Activated naive CD4-positive, alpha-beta T cell treated with anti-CD3 and anti-CD28 coated beads for 36 hours (primary cell): ENCODE measurements at places on chromosomes 5 and 9. TPM values are rescaled to one million over a fixed set of nuclear protein-coding genes. Genes with fewer than 3 reads are reported as not detected.

Gene GMCL2
- not detected for total RNA-seq

Gene MIER3
- total RNA-seq: 11.1 TPM

Gene BSPRY
- total RNA-seq: 8.3 TPM

Gene OR1J2
- total RNA-seq: not detected

Gene BRINP1
- not detected for total RNA-seq

Gene LTC4S
- 0.79 TPM for total RNA-seq

Gene PHF24
- not detected for total RNA-seq

GRCh38 chr5:3622961-3623360 lies 27.3 kb downstream of the IRX1 start:
- no peaks in the 10 kb centered on the region for H3K27me3 ChIP-seq
- no peak overlapping the region for H3K27ac ChIP-seq
- no peak overlapping the region for H3K4me3 ChIP-seq
- no peaks in the 10 kb centered on the region for H3K4me1 ChIP-seq

DNA sequence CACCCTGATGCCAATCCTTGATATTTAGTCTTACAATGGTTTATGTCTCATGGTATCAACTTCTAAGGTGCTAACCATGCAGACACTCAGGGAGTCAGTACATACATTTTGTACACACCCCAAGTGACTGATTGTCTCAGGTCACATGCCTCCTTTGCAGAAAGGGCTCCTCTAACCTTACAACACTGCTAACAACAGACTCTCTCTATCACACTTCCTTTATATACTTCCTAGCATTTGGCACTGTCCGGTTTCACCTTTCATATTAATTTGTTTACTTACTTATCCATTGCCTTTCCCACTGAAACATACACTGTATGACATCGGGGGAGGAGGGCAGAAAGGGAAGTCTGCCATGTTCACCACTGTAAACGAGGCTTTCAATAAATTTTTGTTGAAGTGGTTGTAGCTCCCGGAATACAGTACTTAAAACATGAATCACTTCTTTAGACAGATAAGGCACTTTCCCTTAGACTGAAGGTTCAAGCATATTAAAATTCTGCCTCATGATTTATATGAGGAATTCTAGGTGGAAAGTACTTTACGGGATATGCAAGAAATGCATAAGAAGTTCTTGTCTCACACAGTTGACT lies 20.6 kb downstream of the EMB start:
- H3K4me1 ChIP-seq: peaks cover 54% of the 10 kb centered on the region

DNA sequence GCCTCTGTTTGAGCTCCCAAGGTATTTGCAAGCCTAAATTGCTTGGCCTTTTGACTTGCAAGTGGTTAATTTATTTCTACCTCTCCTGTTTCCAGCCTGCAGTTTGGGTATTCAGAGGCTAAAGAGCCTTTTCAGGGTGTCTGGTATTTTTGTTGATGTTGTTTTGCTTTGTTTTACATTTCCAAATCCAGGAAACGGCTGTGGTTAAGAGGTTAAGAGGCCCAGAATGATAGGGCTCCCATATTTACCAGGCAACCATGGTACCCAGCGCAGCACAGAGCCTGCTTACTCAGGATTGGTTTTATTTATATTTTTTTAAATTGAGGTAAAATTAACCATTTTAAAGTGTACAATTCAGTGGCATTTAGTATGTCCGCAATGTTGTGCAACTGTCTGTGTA lies 92.1 kb downstream of the PDZD2 start:
- H3K4me1 ChIP-seq: no peaks in the 10 kb centered on the region
- no peaks in the 10 kb centered on the region for H3K27me3 ChIP-seq
- DNase-seq: no peak
- H3K4me3 ChIP-seq: no peak overlapping the region

- no peak for DNase-seq
- H3K27ac ChIP-seq: no peak overlapping the region
- peaks cover 2% of the 10 kb centered on the region for H3K27me3 ChIP-seq
Observed at GRCh38 chr9:135663451-135663770, 302 bp downstream of the LCN9 start.

- peaks cover 40% of the 10 kb centered on the region for H3K27me3 ChIP-seq
- no peak within 1 kb of the TSS for H3K27ac ChIP-seq
- peak within 1 kb of the TSS; percentile 67 for H3K4me3 ChIP-seq
- H3K36me3 ChIP-seq: peaks cover 14% of the 10 kb centered on the region
Observed at GRCh38 chr5:168528521-168529373, at the start of gene FBLL1. FBLL1 (plus strand) TSS chr5:168529305; CDS start chr5:168529505, 200 bp downstream.

DNA sequence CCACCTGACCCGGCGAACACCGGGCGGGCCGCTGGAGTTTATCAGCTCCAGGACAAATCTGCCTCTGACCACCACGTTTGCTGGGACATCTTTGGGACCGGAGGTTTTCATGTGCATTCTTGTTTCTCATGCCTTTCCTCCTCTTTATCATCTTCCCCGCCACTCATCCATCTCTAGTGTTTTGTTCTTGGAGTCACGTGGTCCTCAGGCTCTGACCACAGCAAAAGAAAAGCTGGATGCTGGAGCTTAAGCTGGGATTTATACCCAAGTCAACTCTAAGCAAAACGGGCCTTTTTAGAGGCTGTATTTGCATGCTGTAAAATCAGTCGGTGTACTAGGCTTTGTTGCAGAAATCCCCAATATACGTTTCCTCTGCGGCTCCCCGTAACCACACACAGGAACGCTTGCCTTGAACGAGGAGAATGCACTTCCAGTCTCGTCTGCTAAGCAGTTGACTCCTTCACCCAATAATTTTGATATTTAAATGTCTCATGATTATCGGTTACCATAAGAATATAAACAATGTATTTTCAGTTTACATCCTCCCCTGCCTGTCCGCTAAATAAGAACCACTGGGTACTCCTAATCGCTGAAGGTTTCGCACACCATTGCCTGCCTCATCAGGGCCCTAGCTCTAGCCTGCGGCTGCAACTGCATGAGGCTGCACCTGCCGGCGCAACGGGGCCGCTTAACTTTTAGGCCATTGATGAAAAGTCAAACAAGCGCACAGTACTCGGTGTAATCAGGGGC lies 560 bp upstream of the NDUFS6 start:
- H3K27ac ChIP-seq: peak overlapping the region; percentile 98
- DNase-seq: peak; percentile 49
- no peaks in the 10 kb centered on the region for H3K27me3 ChIP-seq

DNA sequence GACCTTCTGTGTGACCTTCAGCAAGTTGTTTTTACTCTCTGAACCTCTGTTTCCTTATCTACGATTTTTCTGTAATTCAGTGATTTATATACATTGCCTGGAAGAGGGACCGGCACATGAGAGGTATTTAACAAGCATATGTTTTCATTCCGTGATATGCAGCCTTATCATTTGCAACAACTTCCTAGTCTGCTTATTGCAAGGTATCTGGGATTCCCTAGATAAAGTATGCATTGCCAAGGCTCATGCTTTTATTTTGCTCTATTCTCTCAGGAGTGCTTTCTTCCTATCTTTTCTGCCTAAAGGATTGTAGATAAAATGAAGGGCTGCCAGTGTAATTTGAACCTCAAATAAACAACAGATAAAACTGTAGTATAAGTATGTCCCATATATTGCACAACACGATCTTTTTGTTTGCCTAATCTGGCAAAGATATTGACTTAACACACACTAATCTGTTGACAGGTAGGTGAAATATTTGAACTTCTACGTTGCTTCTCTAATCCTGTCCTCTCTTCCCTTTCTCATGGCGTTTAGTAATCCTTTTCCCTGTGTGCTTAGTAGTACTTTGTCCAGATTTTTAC lies 377.2 kb upstream of the TNC start:
- no peak overlapping the region for H3K4me3 ChIP-seq
- H3K27me3 ChIP-seq: peaks cover 8% of the 10 kb centered on the region
- no peak for DNase-seq

DNA sequence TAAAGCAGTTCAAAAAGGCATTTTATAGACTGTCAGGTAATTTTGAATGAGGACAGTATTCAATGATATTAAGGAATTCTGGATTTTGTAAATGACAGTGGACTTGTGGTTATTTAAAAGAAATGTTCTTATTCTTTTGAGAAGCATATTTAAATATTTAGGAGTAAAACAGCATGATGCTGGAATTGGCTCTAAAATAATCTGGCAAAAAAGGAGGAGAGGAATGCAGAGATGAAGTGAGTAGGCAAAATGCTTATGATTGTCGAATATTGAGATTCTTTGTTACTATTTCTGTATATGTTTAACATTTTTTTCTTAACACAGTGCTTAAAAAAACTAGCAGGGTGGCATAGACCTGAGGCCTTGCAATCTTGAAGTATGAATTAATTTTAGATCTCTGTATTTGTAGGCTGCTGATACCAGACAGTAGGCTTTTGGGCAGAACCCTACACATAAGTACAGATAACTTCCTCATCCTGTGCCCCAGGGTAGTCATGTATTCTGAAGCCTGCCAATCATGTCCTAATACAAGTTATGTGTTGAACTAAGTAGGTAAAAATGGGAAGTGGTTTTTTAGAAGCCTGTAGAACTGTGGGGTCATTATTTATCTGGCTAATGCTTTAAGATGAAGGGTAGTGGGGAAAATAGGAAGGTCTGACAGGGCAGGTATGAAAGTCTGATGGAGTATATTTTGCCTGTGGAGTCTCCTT lies 9.4 kb downstream of the CD180 start:
- H3K4me3 ChIP-seq: no peak overlapping the region
- H3K27ac ChIP-seq: peak overlapping the region; percentile 2
- H3K27me3 ChIP-seq: no peaks in the 10 kb centered on the region
- H3K4me1 ChIP-seq: peaks cover 37% of the 10 kb centered on the region
- no peak for DNase-seq
- no peaks in the 10 kb centered on the region for H3K36me3 ChIP-seq

DNA sequence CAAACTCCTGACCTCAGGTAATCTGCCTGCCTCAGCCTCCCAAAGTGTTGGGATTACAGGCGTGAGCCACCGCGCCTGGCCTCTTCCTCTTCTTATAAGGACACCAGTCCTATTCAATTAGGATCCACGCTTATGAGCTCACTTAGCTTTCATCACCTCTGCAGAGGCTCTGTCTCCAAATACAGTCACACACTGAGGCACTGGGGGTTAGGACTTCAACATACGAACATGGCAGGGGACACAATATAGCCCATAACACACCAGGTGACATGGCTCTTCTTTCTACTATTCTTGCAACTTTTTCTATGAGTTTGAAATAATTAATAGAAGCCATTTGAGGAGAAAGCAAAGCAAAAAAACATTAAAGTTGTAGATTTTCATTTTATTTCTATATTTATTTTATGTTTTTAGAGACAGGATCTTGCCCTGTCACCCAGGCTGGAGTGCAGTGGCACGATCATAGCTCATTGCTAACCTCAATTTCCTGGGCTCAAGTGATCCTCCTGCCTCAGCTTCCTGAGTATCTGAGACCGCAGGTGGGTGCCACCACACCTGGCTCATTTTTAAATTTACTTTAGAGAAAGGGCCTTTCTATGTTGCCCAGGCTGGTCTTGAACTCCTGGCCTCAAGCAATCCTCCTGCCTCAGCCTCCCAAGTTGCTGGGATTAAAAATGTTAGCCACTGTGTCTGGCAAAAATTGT lies 6.0 kb upstream of the PRRT1B start:
- no peak overlapping the region for H3K4me3 ChIP-seq
- peak; percentile 28 for DNase-seq
- H3K36me3 ChIP-seq: peaks cover 8% of the 10 kb centered on the region
- H3K27me3 ChIP-seq: no peaks in the 10 kb centered on the region
- H3K4me1 ChIP-seq: peaks cover 21% of the 10 kb centered on the region

GRCh38 chr9:126114850-126115460 lies 211.7 kb upstream of the MVB12B start:
- no peak overlapping the region for H3K27ac ChIP-seq
- H3K36me3 ChIP-seq: no peaks in the 10 kb centered on the region
- no peak for DNase-seq
- no peaks in the 10 kb centered on the region for H3K4me1 ChIP-seq
- no peak overlapping the region for H3K4me3 ChIP-seq

- peaks cover 4% of the 10 kb centered on the region for H3K36me3 ChIP-seq
- DNase-seq: no peak
- H3K4me3 ChIP-seq: no peak overlapping the region
- H3K27me3 ChIP-seq: no peaks in the 10 kb centered on the region
- H3K27ac ChIP-seq: no peak overlapping the region
Observed at GRCh38 chr5:67051164-67051563, 145.4 kb downstream of the CD180 start.

- H3K27ac ChIP-seq: no peak overlapping the region
- no peak for DNase-seq
- no peak overlapping the region for H3K4me3 ChIP-seq
- no peaks in the 10 kb centered on the region for H3K27me3 ChIP-seq
- H3K36me3 ChIP-seq: no peaks in the 10 kb centered on the region
Observed at GRCh38 chr5:87853541-87853940, 415.1 kb downstream of the TMEM161B start.

DNA sequence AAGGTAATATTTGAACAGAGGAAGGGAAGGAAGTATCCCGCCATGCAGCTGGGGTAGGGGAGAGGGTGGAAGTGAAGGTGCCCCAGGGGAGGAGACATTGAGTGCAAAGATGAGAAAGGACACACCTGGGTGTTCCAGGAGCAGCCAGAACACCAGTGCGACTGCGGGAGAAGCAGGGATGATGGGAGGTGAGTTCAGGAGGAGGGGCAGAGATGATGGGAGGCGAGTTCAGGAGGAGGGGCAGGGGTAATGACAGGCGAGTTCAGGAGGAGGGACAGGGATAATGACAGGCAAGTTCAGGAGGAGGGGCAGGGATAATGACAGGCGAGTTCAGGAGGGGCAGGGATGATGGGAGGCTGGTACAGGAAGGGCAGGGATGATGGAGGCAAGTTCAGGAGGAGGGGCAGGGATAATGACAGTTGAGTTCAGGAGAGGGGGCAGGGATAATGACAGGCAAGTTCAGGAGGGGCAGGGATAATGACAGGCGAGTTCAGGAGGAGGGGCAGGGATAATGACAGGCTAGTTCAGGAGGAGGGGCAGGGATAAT lies 17.2 kb upstream of the SPOCK1 start:
- H3K4me3 ChIP-seq: no peak overlapping the region
- no peak overlapping the region for H3K27ac ChIP-seq
- no peaks in the 10 kb centered on the region for H3K36me3 ChIP-seq

DNA sequence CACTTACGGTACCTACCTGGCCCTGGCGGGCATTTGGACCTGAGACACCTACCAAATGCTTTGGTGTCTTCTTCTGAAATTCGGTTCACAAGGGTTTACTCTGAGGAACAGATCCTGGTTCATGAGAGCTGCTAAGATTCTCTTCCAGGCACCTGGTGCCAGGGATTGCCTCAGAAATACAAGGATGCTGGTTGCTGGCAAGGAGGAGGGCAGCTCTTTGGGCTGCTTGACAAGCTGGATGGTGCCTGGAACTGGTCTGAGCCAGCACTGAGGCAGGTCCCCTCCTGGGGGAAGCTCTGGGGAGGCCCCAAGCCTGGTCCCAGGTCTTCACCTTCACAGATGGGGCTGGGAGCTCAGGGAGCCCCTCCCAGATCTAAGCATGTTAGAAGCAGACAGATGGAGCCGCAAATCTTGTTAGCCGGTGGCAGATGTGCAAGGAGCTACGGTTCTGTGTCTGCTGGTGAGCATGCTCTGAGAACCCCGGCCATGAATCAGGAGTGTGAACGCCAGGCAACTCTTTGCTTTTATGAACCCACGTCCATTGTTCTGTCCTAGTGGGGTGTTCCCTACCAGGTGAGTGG lies 16.3 kb downstream of the FABP6 start:
- DNase-seq: no peak
- H3K4me3 ChIP-seq: no peak overlapping the region
- no peaks in the 10 kb centered on the region for H3K36me3 ChIP-seq
- H3K27ac ChIP-seq: no peak overlapping the region
- no peaks in the 10 kb centered on the region for H3K4me1 ChIP-seq
- H3K27me3 ChIP-seq: no peaks in the 10 kb centered on the region

GRCh38 chr9:5336688-5337087 lies 3.0 kb downstream of the RLN1 start:
- H3K36me3 ChIP-seq: peaks cover 2% of the 10 kb centered on the region
- H3K27me3 ChIP-seq: no peaks in the 10 kb centered on the region
- H3K27ac ChIP-seq: no peak overlapping the region
- peak overlapping the region; percentile 57 for H3K4me3 ChIP-seq
- DNase-seq: peak; percentile 42
